ENCODE measurements at places on chromosomes 4 and X. TPM values are rescaled to one million over a fixed set of nuclear protein-coding genes. Genes with fewer than 3 reads are reported as not detected.

Gene SYNPO2
- 0.45 TPM for total RNA-seq

Gene AR
- total RNA-seq, result 2.7 TPM

Gene PNPLA4
- 14.1 TPM for total RNA-seq

Gene COL4A6
- total RNA-seq, result 2.0 TPM

Gene CLTRN
- not detected for total RNA-seq

Gene BANK1
- total RNA-seq, result 0.15 TPM

Gene BCAP31
- total RNA-seq, result 104 TPM

Gene ARL9
- 1.5 TPM for total RNA-seq

Gene PABPC1L2B
- not detected for total RNA-seq

Gene ODAPH
- total RNA-seq, result not detected

Gene SYP
- total RNA-seq, result 0.15 TPM

Gene MAGEC1
- not detected for total RNA-seq

Gene EGF
- not detected for total RNA-seq

Gene CACNA1F
- total RNA-seq, result not detected

Gene USP51
- 0.67 TPM for total RNA-seq
